Retina (tissue), 1 donor: ENCODE measurements at places on chromosomes 2 and 18.

GRCh38 chr2:85709401-85709811 is 15.2 kb downstream of the GNLY start:
- DNase-seq: no peak

GRCh38 chr2:2847209-2847676 is 516.2 kb upstream of the MYT1L start:
- peak; percentile 63 for DNase-seq

DNA sequence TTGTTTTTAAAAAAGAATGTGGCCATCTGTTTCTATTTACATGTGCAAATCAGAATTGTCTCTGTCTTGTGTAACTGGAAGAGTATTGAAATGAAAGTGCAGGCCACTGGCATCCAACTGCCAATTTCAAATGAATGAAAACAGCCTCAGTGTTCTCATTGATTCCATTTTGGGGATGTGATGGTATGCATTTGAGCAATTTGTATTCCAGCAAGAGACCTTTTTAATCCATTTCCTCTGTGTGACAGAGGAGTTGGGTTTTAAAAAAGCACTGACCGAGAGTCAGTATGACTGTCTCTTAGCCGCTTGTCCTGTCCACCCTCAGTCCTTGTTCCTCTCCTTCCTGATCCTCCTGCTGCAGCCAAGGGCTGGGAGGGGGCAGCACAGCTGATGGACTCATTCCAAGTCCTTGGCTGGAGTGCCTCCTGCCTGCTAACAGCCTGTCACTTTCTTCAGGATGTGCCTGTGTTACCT is 50.0 kb downstream of the ASAP2 start:
- DNase-seq: no peak

DNA sequence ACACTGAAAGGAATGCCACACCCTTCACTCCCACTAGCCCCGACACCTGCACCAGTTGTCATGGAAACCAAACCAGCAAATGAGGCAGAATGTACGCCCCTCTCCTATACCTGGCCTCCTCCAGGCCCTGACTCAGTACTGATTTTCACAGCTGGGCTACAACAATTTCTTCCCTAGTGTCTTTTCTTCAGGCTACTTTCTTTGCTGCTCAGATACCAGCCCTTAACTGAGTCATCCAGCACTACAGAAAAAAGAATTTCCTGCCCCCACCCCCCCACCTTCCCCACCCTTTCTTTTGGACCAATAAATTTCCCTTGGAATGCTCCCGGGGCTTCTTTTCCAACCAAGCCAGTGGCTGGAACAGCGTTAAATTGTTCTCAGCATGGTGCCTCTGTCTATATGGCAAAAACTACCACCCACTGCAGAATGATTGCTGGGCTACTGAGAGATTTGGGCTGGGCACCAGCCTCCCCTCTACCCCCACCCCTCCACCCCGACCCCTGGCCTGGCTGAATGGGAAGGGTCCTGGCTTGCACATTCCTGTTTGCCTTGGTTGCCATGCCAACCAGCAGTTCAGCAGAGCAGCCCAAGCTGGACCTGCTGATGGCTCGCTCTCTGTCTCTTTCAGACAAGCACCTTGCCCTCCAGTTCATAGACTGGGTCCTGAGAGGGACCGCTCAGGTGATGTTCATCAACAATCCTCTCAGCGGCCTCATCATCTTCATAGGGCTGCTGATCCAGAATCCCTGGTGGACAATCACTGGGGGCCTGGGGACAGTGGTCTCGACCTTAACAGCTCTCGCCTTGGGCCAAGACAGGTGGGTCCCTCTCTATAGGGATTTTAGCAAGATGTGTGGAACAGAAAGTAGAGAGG is 11.3 kb downstream of the SLC14A2 start:
- peak; percentile 32 for DNase-seq

- DNase-seq: no peak
Measured at GRCh38 chr18:79460481-79461300, 65.0 kb downstream of the NFATC1 start.

GRCh38 chr2:154960802-154961583 is 262.5 kb downstream of the KCNJ3 start:
- no peak for DNase-seq

GRCh38 chr18:1094409-1094808 is 189.7 kb downstream of the ADCYAP1 start:
- no peak for DNase-seq
